Neural progenitor cell (in vitro differentiated cells): ENCODE measurements at places on chromosomes 5 and 9. TPM values are rescaled to one million over a fixed set of nuclear protein-coding genes. Genes with fewer than 3 reads are reported as not detected.

- DNase-seq: peak; percentile 73
- no peaks in the 10 kb centered on the region for H3K27me3 ChIP-seq
- no peaks in the 10 kb centered on the region for H3K36me3 ChIP-seq
- H3K27ac ChIP-seq: peak overlapping the region; percentile 84
- H3K4me3 ChIP-seq: peak overlapping the region; percentile 95
- H3K4me1 ChIP-seq: peaks cover 32% of the 10 kb centered on the region
Observed at GRCh38 chr9:88990041-88990728, 1.1 kb upstream of the S1PR3 start.

DNA sequence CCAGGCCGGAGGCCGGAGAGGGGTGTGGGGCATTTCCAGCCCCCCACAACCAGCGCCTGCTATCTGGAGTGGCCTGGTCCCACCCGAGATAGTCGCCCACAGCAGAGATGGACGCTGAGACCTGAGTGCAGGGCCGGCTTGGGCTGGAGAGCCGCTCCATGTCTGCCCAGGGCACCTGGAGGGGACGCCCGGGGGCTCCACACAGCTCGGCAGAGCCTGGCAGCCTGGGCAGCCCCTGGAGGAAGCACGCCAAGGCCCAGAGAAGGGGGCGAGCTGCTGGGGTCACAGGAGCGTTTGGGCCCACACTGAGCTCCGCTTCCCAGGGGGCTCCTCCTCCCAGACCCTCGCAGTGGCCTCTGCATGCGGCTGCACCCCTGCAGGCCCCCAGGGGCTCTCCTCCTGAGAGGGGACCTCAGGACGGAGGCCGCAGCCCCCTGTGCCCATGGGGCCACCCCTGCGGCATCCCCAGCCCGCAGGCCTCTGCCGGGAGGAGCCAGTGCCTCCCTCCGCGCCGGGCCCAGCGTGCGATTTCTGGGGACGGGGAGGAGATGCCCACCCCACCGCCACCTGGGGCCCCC, 42.2 kb upstream of the EGFL7 start:
- DNase-seq: no peak
- H3K27ac ChIP-seq: no peak overlapping the region
- H3K36me3 ChIP-seq: no peaks in the 10 kb centered on the region

DNA sequence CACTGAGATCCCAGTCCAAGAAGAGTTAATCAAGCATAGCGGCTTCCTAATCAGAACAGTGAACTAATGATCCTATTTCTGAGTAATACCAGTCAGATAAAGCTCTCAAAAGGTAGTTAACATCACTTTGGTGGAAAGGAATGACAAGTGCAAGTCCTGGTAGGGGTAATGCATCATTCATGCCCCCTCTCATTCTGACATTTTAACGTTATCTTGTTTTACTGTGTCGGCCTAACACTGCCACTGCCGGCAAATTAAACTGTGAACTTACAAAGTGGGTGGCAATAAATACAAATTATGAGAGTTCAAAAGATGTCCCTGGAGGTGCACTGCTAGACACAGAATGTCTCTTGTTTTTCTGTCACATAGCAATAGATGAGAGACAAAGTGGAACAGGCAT, 131.6 kb downstream of the EBF1 start:
- H3K27ac ChIP-seq: no peak overlapping the region
- no peak overlapping the region for H3K4me3 ChIP-seq
- DNase-seq: no peak
- H3K4me1 ChIP-seq: no peaks in the 10 kb centered on the region
- peaks cover 57% of the 10 kb centered on the region for H3K27me3 ChIP-seq

- H3K4me1 ChIP-seq: peaks cover 3% of the 10 kb centered on the region
- H3K36me3 ChIP-seq: no peaks in the 10 kb centered on the region
- no peak for DNase-seq
- H3K27me3 ChIP-seq: no peaks in the 10 kb centered on the region
- H3K4me3 ChIP-seq: no peak overlapping the region
Observed at GRCh38 chr5:148794729-148795561, 31.5 kb upstream of the ADRB2 start.

GRCh38 chr9:80046481-80046880, 474.7 kb downstream of the TLE4 start:
- DNase-seq: no peak
- no peaks in the 10 kb centered on the region for H3K36me3 ChIP-seq
- no peaks in the 10 kb centered on the region for H3K27me3 ChIP-seq
- H3K4me1 ChIP-seq: peaks cover 11% of the 10 kb centered on the region
- no peak overlapping the region for H3K27ac ChIP-seq
- no peak overlapping the region for H3K4me3 ChIP-seq

GRCh38 chr5:66840511-66841013, 244.4 kb downstream of the MAST4 start:
- H3K27me3 ChIP-seq: no peaks in the 10 kb centered on the region
- H3K4me1 ChIP-seq: peaks cover 17% of the 10 kb centered on the region
- H3K36me3 ChIP-seq: no peaks in the 10 kb centered on the region
- H3K27ac ChIP-seq: no peak overlapping the region
- DNase-seq: no peak
- no peak overlapping the region for H3K4me3 ChIP-seq

GRCh38 chr5:147276497-147276896, 41.7 kb downstream of the STK32A start:
- peaks cover 5% of the 10 kb centered on the region for H3K36me3 ChIP-seq
- no peak overlapping the region for H3K27ac ChIP-seq
- no peaks in the 10 kb centered on the region for H3K4me1 ChIP-seq
- no peaks in the 10 kb centered on the region for H3K27me3 ChIP-seq

DNA sequence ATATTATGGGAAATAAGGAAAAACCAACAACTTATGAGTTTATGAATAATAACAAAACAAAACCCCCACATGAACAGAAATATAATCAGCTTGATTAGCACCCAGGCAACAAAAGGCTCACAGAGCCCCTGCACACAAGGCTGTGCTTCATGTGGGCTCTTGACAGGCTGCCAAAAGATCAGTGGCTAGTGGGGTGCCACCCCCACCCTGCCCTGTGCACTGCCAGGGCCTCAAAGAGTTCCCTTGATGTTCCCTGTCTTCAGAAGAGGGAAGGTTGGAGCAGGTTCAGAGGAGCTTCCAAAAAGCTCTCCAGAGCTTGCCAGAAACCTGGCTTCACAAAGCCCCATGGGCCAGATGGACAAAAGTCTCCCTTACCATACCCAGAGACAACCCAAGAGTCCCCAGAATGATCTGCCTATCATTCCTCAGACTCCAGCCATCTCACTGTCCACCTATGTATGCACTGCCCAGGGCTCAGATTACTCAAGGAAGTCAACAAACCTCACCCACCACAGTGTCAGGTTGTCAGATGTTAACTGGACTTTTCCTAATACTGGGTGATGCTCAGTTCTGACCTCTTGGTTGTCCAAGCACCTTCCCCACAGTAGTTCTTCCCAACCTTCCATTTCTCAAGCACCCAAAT, 87.5 kb downstream of the SIL1 start:
- H3K36me3 ChIP-seq: no peaks in the 10 kb centered on the region
- peaks cover 25% of the 10 kb centered on the region for H3K4me1 ChIP-seq
- H3K4me3 ChIP-seq: no peak overlapping the region
- no peak overlapping the region for H3K27ac ChIP-seq
- H3K27me3 ChIP-seq: no peaks in the 10 kb centered on the region

GRCh38 chr5:63263411-63263810, 684.8 kb downstream of the LRRC70 start:
- H3K4me3 ChIP-seq: no peak overlapping the region
- no peak for DNase-seq
- no peak overlapping the region for H3K27ac ChIP-seq

GRCh38 chr5:57780306-57780960, 297.8 kb upstream of the ACTBL2 start:
- H3K27me3 ChIP-seq: no peaks in the 10 kb centered on the region
- H3K36me3 ChIP-seq: no peaks in the 10 kb centered on the region
- H3K4me3 ChIP-seq: no peak overlapping the region
- no peaks in the 10 kb centered on the region for H3K4me1 ChIP-seq
- no peak for DNase-seq

- H3K4me1 ChIP-seq: no peaks in the 10 kb centered on the region
- no peak overlapping the region for H3K27ac ChIP-seq
- no peak overlapping the region for H3K4me3 ChIP-seq
- H3K27me3 ChIP-seq: no peaks in the 10 kb centered on the region
- DNase-seq: no peak
Observed at GRCh38 chr5:7960142-7960541, 91.2 kb downstream of the MTRR start.

GRCh38 chr9:130182381-130182909, 10.2 kb downstream of the NCS1 start:
- peaks cover 37% of the 10 kb centered on the region for H3K4me1 ChIP-seq
- H3K36me3 ChIP-seq: no peaks in the 10 kb centered on the region
- H3K27me3 ChIP-seq: no peaks in the 10 kb centered on the region
- no peak for DNase-seq
- no peak overlapping the region for H3K4me3 ChIP-seq
- peak overlapping the region; percentile 77 for H3K27ac ChIP-seq

GRCh38 chr5:21831145-21831787, 1021.9 kb downstream of the CDH12 start:
- no peak overlapping the region for H3K4me3 ChIP-seq
- H3K4me1 ChIP-seq: no peaks in the 10 kb centered on the region
- H3K27me3 ChIP-seq: no peaks in the 10 kb centered on the region
- no peaks in the 10 kb centered on the region for H3K36me3 ChIP-seq
- DNase-seq: no peak
- H3K27ac ChIP-seq: no peak overlapping the region

The LECT2 gene
- not detected in 2 replicates for total RNA-seq

The FCN1 gene
- total RNA-seq: not detected in 2 replicates

The ARL15 gene
- total RNA-seq: 33.0 and 39.1 TPM in 2 replicates

The ALG2 gene
- 25.0 and 26.0 TPM in 2 replicates for total RNA-seq

The INSL4 gene
- not detected in 2 replicates for total RNA-seq

The WDR5 gene
- total RNA-seq: 26.7 and 48.7 TPM in 2 replicates
